ENCODE measurements at places on chromosomes 5 and 9.

- no peak for DNase-seq
These were observed 5.0 kb upstream of the IL3 start for GRCh38 chr5:132055441-132055807.

DNA sequence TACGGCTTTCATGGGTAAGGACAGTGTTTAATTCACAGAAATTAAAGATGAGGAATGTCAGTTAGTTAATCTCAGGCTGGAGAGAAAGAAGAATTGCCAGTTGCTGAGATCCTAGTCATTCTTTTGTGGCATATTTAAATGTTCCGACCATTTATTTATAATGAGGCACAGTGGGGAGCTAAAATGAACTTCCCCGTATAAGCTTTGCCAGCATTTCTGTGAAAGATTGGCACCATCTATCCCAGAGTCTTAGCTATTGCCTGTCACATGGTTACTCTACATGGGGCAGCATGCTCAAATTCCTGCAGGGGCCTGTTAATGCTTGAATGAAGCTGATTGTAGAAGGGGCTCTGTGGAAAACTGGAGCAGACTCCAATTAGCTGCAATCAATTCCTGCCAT lies 314.1 kb downstream of the PRELID2 start:
- no peak for DNase-seq

- no peak for DNase-seq
These were observed 42.9 kb upstream of the ZFR start for GRCh38 chr5:32487424-32487823.

GRCh38 chr5:174359071-174359470 lies 313.6 kb downstream of the NSG2 start:
- DNase-seq: no peak

GRCh38 chr9:68897577-68898145 lies 116.3 kb downstream of the PRKACG start:
- DNase-seq: no peak

DNA sequence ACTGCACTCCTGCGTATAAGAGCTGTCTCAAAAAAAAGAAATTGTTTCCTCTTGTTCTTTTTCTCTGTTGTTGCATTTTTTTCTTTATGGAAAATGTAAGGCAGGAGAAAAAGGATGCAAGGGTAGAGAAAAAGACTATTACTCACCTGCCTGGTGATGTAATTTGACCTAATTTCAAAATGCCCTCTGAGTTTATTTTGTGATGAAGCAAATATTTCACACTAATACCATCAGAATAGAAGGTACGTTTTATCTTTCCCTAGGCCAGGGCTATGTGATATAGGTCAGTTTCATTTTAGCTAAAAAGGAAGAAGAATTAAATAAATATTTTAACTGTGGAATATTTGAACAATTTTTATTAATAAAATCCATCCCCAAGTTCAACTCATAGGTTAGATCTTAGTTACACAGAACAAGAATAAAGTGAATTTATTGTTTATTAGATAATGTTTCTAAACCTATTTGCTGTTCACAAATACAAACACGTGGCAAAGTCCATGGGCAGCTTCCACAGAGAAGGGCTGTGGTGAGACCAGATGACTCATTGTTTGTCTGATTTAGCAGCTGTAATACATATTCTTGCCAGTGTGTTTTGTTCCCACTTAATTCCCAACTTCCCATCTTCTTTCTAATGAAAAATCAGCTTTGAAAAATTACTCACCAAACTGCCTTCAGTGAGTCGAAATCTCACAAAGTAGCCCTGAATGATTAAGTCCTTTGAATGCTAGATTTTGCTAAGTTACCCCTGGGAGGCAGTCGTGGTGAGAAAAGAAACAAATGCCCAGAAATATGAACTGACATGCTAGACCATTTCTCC lies 52.8 kb upstream of the CCDC112 start:
- peak; percentile 53 for DNase-seq

DNA sequence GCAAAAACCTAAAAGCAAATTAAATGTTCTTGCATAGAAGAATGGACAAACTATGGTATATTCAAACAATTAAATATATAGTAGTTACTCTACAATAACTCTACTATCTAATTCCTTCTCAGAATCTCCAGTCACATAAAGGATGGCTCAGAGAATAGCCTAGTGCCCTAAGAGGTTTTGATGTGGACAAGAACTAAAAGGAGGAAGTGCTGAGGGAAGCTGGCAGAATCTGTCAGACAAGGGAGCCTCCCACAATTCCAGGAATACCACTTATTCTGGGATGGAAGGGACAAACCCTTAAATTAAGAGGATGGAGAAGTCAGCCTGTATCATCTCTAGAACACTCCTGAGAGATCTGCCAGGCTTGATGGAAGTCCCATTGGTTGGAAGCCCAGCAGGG lies 30.4 kb downstream of the TNFSF8 start:
- DNase-seq: no peak

DNA sequence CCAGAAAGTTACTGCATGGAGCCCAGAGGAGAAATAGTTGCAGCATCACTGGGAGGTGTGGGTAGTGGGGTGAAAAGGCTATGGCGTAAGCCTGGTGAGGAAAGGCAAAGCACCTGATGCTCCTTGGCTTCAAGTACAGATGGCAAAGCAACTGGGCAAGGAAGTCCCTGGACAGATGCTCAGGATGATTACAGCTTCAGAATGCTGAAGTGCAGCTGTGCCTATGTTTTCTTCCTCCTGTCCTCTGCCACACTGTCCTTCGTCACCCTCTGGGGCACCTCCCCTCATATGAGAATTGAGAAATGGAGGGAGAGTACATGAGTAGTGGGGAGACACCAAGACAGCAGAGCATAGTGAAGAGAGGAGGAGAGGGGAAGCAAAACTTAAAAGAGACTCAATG lies 328.0 kb downstream of the PDE4D start:
- no peak for DNase-seq

DNA sequence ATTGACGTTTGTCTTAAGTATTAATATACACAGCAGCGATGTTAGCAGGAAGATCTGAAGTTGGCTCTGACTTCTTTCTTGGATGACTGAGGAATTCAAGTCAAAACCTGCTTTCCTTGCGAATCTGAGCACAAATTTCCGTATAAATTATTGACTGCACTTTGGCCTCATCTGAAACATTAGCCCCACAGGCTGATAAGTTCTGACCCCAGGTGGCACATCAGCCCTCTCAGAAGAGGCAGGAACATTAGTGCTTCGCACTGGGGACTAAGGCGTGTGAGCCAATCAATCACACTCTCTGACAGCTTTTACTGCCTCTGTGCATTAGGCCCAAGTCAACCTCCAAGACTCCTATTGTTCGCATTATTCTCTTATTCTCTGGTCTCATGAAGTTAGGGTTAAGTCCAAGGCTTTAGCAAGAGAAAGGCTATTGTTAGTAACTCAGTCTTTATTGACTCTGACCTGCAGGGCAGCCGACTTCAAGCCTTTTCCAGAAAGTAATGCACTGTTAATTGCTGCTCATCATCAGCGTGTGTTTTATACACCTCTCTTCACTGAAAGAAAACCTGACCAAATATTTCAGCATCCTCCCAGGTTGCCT lies 84.2 kb downstream of the ZNF608 start:
- no peak for DNase-seq

- no peak for DNase-seq
These were observed 39.8 kb downstream of the PTAR1 start for GRCh38 chr9:69719983-69720382.

DNA sequence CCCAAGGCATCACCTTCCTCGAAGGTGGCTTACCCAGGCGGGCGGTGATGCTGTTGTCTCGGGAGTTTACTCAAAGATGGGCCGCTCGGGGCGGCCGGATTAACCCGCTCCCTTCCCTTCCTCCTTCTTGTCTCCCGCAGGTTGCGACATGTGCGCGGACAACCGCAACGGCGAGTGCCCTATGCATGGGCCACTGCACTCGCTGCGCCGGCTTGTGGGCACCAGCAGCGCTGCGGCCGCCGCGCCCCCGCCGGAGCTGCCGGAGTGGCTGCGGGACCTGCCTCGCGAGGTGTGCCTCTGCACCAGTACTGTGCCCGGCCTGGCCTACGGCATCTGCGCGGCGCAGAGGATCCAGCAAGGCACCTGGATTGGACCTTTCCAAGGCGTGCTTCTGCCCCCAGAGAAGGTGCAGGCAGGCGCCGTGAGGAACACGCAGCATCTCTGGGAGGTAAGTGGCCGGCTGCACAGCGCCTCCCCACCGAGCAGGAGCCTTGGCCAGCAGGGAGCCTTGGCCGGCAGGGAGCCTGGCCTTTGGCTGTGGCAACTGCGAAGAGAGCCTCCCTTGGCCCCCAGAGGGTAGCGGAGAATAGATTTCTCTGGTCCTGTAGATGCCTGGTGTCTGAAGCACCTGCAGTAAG lies 10.6 kb downstream of the PRDM6 start:
- DNase-seq: no peak

DNA sequence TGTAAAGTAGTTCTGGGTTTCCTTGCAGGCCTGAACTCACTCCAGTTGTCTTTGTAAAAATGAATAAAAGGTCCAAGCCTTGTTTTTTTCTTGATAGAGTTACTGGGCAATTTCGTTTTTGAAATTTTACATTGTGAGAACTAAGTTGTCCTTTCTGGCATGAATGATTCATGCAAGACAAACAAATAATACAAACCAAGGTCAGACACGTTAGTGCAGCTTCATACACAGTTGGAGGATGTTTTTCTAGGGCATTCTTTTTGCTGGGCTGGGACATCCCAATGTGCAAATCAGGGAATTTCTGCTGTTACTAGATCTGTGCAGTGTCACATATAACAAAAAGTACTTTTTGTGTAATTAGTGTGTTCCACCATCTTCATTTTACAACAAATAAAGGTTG lies 96.0 kb downstream of the MEGF10 start:
- DNase-seq: no peak

GRCh38 chr9:19615036-19615624 lies 173.7 kb downstream of the SLC24A2 start:
- no peak for DNase-seq

DNA sequence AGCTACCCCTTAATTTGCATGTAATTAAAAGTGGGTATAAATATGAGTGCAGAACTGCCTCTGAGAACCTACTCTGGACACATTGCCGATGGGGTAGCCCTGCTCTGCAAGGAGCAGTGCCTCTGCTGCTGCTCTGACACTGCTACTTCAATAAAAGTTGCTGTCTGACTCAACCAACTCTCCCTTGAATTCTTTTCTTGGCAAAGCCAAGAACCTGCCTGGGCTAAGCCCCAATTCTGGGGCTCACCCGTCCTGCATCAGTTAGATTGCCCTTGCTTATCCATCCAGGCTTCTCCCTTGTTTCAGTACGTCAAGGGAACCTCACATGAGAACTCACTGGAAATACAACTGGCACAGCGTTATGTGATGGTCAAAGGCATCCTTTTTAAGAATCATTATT lies 44.1 kb downstream of the FBXL7 start:
- no peak for DNase-seq

DNA sequence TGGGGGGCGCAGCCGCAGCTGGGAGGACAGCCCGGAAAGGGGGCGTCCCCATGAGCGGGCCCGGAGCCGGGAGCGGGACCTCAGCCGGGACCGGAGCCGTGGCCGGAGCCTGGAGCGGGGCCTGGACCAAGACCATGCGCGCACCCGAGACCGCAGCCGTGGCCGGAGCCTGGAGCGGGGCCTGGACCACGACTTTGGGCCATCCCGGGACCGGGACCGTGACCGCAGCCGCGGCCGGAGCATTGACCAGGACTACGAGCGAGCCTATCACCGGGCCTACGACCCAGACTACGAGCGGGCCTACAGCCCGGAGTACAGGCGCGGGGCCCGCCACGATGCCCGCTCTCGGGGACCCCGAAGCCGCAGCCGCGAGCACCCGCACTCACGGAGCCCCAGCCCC lies 47.0 kb downstream of the TJP2 start:
- DNase-seq: no peak

- DNase-seq: no peak
These were observed 9.2 kb upstream of the AGPAT2 start for GRCh38 chr9:136696502-136696901.

DNA sequence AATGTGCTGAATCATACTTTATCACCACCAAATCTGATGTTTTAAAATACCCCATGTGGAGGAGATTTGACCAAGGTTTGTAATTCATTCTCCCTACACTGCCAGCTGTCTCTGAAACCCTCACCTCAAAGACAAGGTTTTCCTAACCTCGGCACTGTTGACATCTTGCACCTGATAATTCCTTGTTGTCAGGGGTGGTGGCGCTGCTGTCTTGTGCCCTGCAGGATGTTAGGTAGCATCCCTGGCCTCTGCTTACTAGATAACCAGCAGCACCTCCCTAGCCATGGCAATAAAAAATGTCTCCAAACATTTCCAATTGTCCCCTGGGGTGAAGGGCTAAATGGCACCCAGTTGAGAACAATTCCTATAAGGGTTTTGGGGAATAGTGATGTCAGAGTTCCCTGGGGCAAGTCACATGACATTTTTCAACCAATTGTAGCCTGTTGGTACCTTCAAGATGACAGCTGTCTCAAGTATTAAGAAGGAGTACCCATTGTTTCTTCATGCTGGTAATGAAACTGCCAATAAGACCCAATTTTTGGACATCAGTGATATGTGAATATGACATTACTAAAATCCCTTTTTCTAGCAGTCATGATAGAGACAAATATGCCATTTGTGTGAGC lies 160.6 kb upstream of the PLCXD3 start:
- no peak for DNase-seq

DNA sequence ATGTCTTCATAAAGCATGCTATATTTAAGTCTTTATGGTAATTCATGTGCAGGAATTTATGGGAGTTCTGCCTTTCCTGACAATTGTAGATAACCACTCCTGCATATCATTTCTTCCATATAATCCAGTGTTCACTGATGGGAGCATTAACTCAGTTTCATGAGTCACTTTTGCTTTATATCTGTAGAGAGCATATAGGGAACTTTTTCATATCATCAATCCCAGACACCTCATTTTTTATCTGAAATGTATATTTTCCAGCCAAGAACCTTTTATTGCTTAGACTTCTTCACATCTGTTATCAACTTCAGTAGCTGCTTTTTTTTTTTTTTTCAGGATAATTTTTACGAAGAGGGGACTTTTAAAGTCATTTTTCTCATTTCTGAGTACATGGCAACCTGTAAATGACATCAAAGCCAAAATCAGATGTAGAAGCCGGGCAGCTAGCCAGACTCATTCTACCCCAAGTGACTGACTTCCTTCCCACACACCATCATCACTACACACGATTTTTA lies 41.1 kb downstream of the NFX1 start:
- no peak for DNase-seq

DNA sequence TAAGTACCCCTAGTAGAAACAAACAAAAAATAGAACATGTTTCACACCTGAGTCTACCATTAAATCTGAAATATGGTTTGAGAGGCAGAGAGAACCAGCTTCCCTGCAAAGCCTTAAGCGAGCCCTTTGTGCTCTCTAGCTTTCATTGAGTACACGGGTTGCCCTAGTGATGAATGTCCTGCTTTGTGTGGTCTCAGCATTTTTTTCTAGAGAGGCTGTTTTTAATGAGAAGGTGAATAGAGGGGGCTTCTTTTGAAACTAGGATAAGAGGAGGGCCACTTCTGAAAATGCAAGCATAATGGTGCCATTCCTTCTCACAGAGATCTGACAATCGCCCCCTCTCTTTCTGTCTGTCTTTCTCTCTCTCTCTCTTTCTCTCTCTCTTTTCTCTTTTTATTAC lies 131.3 kb downstream of the MACIR start:
- DNase-seq: peak; percentile 12

- no peak for DNase-seq
These were observed 25.6 kb downstream of the NEK6 start for GRCh38 chr9:124283228-124283814.

GRCh38 chr5:34495178-34495577 lies 160.9 kb upstream of the RAI14 start:
- DNase-seq: no peak

- no peak for DNase-seq
These were observed 423.3 kb downstream of the TLE1 start for GRCh38 chr9:81266086-81266485.
